ENCODE measurements at places on chromosomes 5 and 9. TPM values are rescaled to one million over a fixed set of nuclear protein-coding genes. Genes with fewer than 3 reads are reported as not detected.

PRDM9 gene
- total RNA-seq = not detected

BARHL1 gene
- total RNA-seq = not detected

DNA sequence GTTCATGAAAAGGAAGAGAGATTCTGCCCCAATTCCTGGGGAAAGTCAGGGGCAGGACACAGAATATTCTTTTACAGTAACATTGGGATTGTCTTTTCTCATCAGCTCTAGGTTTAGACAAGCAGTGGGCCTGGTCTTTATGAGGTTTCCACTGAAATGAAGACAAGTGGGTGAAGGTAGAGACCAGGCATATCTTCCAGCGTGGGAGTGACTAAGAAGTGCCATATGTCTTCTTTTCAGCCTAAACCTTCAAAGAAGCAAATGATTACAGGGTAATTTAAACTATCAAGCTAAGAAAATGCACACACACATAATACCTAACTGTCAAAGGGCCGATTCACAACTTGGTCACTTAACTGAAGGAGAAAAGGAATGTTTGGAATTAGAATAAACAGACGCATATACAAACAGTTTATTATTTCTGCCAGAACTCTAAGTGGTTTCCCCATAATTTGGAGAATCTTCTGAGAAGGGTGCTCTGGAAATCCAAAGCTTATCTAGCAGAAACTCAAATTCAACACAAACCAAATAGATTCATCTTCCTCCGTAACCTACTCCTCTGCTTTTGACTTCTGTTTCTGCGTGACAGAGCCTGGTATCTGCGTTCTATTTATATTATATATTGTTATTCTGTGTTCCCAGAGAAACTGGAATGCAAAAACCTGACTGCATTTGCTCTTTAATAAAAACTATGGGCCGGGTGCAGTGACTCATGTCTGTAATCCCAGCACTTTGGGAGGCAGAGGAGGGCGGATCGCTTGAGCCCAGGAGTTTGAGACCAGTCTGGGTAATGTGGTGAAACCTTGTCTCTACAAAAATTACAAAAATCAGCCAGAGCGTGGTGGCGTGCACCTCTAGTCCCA is 22.0 kb upstream of the TEK start:
- DNase-seq = no peak

GRCh38 chr5:173187054-173187743 is 42.9 kb downstream of the BNIP1 start:
- DNase-seq = no peak

DNA sequence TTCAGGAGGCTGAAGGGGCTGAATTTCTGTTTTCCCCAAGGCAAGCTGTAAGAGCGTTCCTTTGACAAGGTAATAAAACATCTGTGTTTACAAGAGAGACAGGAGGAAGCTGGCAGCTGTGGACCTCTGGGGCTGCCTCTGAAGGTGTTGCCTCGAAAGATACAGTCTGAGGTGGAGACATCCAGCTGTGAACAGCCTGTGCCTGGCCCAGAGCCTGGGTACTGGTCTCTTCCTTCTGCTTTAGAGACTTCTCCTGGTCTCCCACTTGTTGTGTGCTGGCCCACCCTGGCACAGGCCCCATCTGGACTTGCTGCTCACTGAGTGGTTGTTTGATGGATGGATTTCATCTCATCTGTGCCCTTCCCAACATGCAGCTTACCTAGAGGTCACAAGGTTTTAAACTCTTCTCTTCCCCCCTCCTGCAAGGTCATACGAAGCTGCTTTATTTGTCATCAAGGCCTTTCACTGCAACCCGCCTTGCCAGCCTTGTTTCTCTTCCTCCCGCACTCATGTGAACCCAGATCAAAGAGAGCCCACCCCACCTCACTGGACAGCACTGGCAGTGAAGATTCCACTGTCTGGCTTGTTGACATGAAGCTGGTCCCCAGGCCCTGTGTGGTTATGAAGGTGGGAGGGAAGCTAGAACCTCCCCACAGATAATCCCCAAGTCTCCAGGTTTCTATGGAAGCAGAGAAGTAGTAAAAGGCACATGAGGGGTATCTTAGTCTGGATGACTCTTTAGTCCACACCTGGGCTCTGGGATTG is 35.0 kb upstream of the ALDH1B1 start:
- DNase-seq = no peak

DNA sequence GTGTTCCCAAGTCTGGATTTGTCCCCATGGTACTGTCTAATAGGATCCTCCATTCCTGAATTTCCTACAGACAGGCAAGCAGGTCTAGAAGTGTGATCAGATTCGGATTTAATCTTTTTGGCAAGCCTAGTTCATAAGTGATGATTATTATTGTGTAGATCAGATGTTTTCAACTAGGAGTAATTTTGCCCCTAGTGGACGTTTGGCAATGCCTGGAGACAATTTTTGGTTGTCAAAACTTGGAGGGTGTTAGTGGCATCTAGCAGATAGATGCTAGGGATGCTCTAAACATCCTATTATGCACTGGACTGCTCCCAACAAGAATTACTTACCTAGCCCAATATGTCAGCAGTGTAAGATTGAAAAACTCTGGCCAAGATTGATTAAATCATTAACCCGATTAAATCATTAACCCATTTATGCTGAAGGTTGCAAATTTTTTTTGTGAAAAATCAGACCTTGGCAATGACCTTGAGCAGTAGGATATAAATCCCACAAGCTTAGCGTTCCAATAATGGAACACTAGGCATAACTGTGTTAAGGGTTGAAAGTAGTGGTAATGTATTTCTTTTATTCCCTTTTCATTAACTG is 28.2 kb downstream of the TCERG1 start:
- DNase-seq = no peak

GRCh38 chr5:181100121-181100875 is 30.7 kb downstream of the OR2V1 start:
- DNase-seq = no peak

GRCh38 chr5:169873642-169874041 is 106.7 kb downstream of the INSYN2B start:
- no peak for DNase-seq

DNA sequence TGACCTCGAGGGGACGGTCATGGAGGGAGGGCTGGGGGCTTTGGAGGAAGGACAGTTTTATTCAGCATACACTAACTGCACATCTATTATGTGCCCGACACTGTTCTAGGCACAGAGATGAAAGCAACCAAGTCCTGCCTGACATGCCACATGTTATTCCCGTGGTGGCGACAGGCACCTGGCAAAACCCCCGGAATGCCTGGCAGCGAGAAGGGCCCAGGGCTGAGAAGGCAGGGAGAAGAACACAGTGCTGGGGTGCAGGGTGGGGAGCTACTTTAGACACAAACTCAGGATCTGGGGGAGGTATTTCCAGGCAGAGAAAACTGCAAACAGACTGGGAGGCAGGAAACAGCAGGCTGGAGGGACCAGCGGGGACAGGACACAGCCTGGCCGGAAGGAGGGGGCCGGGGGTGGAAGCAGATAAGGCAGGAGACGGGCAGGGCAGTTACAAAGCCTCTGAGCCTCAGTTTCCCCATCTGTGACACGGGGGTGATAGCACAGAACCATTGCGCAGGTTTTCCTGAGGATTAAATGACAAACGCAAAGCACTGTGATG is 77.7 kb downstream of the STK10 start:
- no peak for DNase-seq

Measured in right atrium auricular region (tissue), 2 donors.